ENCODE measurements at places on chromosomes 2 and 18.
A peak's percentile ranks its signal among the peaks of the same experiment; 100 is the strongest.

DNA sequence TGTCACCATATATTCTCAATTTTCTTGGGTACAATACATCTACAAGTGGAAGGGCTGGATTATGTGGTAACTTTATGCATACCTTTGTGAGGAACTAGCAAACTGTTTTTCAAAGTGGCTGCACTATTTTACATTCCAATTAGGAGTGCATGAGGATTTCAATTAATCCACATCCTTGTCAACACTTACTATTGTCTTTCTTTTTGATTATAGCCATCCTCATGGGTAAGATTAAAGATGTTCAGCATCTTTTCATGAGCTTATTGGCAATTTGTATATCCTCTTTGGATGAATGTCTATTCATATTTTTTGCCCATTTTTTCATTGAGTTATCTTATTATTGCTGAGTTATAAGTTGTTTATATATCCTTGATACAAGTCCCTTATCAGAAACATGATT, 73.7 kb downstream of the ZRANB3 start:
- DNase-seq: no peak

- DNase-seq: no peak
These were observed 274.1 kb upstream of the CYRIA start for GRCh38 chr2:16939771-16940170.

GRCh38 chr2:8133363-8133762, 548.5 kb upstream of the ID2 start:
- DNase-seq: no peak

GRCh38 chr2:238397356-238397755, 29.4 kb upstream of the ASB1 start:
- DNase-seq: no peak

- DNase-seq: peak; percentile 19
These were observed 50.7 kb upstream of the OTX1 start for GRCh38 chr2:62999905-63000304.

- no peak for DNase-seq
These were observed 37.5 kb downstream of the ITGB1BP1 start for GRCh38 chr2:9385841-9386240.

DNA sequence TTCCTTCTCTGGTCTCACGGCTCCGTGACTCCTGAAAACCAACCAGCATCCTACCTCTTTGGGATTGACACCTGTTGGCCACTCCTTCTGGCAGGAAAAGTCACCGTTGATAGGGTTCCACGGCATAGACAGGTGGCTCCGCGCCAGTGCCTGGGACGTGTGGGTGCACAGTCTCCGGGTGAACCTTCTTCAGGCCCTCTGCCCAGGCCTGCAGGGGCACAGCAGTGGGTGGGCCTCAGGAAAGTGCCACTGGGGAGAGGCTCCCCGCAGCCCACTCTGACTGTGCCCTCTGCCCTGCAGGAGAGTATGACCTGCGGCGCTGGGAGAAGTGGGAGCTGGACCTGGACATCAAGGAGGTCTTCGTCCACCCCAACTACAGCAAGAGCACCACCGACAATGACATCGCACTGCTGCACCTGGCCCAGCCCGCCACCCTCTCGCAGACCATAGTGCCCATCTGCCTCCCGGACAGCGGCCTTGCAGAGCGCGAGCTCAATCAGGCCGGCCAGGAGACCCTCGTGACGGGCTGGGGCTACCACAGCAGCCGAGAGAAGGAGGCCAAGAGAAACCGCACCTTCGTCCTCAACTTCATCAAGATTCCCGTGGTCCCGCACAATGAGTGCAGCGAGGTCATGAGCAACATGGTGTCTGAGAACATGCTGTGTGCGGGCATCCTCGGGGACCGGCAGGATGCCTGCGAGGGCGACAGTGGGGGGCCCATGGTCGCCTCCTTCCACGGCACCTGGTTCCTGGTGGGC, 10.0 kb downstream of the PROC start:
- DNase-seq: no peak

GRCh38 chr2:159904959-159905305, 106.9 kb upstream of the CD302 start:
- DNase-seq: no peak

- no peak for DNase-seq
These were observed 148.2 kb upstream of the GLI2 start for GRCh38 chr2:120587279-120587996.

DNA sequence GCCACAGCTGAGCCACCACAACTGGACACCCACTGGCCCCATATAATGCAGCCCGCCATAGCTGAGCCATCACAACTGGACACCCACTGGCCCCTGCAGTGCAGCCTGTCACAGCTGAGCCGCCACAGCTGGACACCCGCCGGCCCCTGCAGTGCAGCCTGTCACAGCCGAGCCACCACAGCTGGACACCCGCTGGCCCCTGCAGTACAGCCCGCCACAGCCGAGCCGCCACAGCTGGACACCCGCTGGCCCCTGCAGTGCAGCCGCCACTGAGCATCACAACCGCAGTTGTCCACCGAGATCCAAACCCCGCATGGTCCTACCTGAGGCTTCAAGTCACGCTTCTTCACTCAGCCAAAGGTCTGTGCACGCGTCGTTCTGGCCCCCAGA, 134.2 kb downstream of the PXDN start:
- DNase-seq: no peak

DNA sequence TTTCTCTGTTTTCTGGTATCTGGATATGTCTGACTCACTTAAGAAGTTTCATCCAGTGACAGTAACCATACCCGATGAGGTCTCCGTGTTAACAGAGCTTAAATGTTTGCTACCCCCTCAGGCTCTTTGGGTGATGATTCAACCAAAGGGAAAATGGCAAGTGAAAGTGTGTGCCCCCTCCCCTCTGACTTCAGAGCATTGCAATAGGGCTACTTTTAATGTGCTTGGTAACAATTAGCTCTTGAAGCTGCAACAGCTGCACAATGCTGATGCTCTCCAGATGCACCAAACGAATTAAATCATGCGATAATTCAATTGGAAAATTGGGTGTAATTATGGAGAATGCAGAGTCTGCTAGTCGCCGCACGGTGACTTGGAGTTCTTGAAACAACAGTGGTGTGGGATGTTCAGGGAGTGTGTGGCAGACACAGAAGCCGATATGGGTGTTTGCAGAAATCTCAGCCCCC, 270.7 kb downstream of the ALK start:
- DNase-seq: peak; percentile 28

DNA sequence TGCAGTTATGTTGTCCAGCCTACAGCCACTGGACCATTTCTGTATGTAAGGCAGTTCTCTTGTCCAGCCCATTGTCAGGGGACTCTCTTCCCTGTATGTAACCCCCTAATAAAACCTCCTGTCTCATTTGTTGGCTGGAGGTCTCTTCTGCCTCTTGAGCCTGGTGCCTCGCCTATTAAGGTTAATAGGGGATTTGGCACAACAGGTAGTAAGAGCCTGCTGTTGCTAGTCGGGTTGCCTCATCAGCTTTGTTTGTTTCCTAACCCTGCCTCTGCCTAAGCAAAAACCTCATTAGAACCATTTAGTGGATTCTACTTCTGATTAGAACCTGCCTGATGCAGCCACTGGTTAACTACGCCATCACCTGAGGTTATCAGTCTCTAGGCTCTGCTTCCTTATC, 62.2 kb upstream of the STPG4 start:
- DNase-seq: no peak

GRCh38 chr2:156464106-156464505, 27.9 kb downstream of the GPD2 start:
- DNase-seq: peak; percentile 31

DNA sequence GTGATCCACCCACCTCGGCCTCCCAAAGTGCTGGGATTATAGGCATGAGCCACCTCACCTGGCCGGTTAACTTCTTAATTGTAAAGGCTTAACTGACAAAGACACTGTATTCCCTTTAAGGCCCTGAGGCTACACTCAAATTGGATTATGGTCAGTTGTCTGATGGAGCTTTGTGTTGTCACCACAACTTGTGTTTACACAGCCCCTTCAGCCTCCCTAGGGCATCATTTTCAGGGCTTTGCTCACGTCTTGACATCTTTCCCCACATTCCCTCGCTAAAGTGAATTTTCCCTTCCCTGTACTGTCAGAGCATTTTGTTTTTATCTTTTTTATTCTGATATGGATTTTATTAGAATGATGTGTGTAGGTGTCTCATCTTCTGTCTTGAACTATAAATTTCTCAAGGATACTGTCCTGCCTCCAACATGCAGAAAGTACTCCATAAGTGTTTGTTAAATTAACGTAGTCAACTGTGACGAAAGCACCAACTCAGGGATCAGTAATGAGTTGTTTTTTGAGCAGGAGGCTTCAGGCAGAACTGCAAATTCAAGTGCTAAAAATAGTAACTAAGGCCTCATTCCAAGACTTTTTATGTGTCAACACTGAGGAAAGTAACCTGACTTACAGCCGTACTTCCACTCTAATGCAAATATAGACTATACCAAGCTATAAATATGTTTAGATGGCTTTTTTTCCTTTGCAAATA, 77.1 kb upstream of the NARS1 start:
- DNase-seq: no peak

- DNase-seq: no peak
These were observed 43.0 kb upstream of the RAB6C start for GRCh38 chr2:129936334-129936934.

- DNase-seq: no peak
These were observed 77.3 kb downstream of the COPS8 start for GRCh38 chr2:237162959-237163358.

GRCh38 chr18:13424363-13424762, 205.8 kb downstream of the LDLRAD4 start:
- no peak for DNase-seq

Data from ELR (cell line).